ENCODE measurements at places on chromosomes 12 and 14.

DNA sequence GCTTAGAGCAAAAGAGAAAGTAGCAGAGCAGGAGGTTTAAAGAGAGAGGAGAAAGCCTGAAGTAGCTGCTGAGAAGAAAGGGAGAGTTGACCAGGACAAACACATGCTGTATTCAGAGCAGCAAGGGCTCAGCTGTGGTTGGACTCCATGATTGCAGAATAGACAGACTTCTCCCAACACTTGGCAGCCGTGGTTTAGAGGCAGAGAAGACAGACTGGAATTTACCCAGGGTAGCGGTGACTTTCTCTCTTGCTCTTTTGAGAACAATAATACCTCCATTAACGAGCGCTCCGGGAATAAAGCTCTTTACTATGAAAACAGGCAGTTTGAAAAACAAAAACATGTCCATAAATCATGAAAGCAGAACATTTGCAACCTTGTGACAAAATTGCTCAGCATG, 21.4 kb upstream of the IGF1 start:
- DNase-seq: no peak

- DNase-seq: no peak
Observed at GRCh38 chr12:93186131-93186530, 191.6 kb upstream of the NUDT4 start.

DNA sequence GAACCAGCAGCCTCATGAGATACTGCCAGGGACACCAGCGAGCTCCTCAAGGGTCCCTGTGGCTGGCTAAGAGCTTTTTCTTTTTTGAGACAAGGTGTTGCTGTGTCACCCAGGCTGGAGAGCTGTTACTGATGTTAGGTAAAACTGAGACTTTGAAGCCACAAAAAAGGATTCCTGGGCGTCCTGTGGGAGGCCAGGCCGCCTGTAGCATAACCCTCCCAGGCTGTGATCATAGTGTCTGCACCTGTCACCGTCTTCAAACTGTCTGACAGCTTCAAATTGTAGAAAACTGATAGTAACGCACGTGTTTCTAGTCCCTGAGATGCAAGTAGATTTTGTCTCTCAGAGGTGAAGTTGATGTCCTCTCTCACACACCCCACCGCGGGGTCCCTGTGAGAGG, 4.1 kb downstream of the ZFYVE21 start:
- DNase-seq: no peak

DNA sequence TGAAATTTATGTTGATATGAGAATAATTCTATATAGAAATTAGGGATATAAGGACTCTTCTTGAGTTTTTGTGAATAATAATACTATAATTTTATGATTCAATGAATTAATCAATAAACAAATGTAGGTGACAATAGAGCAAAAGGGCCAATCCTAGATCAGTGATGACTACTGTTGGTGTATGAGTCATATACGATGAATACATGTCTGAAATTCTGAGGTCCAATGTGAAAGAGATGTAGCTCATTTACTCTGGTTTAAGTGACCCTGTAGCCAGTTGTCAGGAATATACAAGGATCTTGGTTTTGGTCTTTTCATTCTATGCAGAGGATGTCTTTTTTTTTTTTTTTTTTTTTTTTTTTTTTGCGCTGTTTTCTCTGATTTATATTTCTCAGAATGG, 72.1 kb upstream of the RTL1 start:
- DNase-seq: no peak

- DNase-seq: no peak
Observed at GRCh38 chr14:54760866-54761575, 141.6 kb downstream of the GCH1 start.

GRCh38 chr12:94650143-94651056, at the start of gene TMCC3:
TSS of gene TMCC3 (minus strand) at chr12:94650557. CDS start at chr12:94650430, 127 bp downstream.
- no peak for DNase-seq

DNA sequence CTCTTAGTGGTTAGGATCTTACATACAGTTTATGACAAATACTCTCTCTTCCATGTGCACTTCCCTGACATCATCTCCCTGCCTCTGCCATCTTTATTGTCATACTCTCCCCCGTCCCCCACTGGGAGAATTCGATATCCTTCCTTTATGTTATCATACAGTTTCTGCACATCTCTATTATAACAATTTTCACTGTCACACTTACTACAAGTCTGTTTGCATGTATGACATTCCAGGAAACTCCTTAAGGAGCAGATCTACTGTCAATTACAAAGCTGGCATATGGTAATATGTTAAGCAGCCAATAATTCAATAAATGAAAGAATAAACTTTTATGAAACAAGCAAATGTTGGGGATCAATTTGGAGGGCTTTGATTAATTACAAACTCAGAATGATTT, 91.1 kb downstream of the KCNH5 start:
- no peak for DNase-seq

DNA sequence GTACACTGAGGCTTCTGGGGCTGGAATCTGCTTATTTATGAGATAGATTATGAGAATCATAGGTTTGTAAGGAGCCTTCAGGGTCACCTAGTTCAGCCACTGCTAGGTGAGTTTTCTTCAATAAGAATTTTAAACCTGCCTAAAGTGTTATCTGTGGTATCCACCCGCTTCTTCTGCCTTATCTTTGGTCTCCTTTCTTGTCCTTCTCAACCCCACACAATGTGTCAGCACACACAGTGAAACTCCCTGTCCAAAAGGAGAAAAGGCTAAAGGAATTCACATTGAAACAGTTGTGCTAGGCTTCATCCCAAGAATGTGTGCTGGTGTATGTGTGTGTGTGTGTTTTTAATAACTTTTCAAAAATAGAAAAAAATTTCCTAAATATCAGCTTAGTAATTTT, 259.3 kb upstream of the BTG1 start:
- no peak for DNase-seq

GRCh38 chr12:132397934-132398385, 68.6 kb upstream of the GALNT9 start:
- no peak for DNase-seq

- no peak for DNase-seq
Observed at GRCh38 chr14:100313464-100314230, 7.4 kb upstream of the SLC25A29 start.

GRCh38 chr14:106879241-106879640, 1352.9 kb downstream of the TMEM121 start:
- peak; percentile 42 for DNase-seq

- DNase-seq: no peak
Observed at GRCh38 chr14:73246387-73247150, 9.3 kb downstream of the PAPLN start.

DNA sequence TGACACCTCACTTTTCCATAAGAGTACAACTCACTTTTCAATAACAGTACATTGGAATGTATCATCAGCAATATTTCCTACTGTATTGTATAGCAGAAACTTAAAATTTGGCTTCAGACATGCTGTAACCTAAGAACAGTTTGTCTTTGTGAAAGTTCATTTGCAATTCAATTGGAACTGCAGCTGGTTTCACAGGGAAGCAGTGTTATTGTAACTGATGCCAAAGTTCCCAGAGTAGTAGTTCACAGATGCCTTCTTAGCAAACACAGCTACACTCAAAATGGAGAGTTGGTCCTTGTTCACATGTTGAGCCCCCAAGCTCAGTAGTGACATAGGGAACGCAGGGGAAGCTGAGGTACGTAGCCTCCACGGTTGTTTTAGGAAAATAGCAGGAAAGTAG, 23.3 kb downstream of the PPP1R36 start:
- no peak for DNase-seq

DNA sequence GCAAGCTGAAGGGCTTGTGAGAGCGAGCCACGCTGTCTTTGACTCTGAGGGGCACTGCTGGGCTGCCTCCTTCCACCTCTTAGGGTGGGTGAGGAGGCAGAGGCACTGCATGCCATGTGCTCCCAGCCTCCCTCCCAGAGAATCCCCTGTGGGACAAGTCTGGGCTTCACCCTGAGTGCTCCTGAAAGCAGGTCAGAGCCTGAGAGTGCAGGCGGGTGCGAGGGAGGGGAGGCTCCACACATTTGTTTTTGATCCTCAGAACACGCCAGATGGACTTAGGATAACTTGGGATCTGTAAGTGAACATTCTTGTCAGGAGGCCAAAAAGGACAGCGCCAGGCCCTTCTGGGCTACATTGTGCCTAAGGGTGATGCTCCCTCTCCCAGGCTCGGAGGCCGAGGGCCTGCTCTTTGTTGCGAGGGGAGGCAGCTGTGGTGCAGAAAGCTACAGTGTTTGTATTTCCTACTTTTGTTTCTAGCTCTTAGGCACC, 155.4 kb downstream of the TMX1 start:
- no peak for DNase-seq

- DNase-seq: no peak
Observed at GRCh38 chr12:107447336-107447735, 238.3 kb upstream of the PWP1 start.

DNA sequence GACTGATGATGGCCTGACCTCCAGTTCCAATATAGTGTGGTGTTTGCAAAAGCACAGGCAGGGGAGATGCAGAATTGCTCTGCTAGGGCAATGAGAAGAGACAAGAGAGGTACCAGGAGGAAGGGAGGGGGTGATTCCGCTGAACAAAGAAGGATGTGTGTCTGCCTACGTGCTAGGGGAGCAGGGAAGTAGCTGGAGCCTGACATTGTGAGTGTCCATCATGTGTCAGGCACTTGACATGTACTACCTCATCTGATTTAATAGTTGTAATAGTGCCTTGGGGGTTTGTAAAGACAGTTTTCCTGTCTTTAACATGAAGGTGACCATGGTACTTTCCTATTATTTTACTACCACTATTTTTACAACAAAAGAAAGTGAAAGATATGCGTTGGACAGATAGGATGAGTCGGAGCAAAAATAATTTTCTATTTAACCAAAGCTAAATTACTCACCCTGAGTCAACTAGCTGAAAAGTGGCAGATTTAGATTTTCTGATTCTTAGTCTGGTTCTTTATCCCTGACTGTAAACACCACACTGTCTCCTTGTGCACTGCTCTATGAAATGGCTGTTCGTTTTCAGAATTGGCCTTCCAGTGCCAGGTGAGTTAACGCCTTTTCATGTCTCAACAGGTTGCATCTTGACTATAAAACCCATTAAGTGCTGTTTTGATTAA, 33.7 kb upstream of the TEAD4 start:
- no peak for DNase-seq

DNA sequence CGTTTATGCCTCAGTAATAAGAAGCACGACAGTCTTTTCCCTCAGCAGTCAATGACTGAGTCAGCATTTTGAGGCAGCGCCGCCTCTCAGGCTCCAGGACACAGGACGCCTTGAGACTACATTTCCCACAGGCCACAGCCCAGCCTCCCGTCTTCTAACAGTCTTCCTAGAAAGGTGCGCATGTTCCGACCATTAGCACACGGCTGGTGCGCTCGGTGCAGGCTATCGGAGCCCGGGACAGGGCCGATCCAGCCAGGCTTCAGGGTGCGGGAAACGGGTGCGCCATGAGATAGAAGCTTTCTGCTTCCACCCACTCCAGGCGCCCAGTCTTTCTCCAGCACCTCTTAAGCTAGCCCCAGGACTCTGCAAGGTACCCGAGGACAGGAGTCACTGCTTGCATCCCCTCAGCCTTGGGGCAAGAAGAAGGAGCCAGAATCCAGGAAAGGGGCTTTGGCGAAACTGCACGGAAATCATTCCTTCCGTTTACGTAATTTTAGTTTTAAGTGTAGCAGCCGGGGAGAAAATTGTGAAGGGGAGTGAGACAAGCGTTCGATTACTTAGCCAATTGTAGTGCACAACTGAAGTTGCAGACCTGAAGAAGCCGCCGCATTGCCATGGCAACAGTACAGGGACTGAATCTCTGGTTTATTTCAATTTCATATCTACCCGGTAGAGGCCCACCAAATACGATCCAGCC, 54.0 kb downstream of the ZNF641 start:
- DNase-seq: peak; percentile 27

DNA sequence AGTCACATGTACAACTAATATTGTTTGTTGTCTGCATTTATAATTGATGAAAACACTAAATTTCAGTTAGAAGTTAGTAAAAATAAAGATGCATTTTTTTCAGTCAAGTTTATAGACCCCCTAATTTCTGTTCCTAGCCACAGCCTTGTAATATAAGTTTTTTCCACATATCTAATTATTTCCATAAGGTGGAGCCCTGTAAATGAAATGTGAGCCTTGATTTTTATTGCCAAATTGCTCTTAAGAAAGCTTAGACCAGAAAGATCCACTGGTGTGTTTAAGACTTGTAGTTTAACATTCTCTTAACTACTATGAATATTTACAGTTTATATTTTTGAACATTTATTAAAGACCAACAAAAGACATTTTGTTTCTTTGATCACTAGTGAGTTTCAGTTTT, 322.1 kb upstream of the RGS6 start:
- DNase-seq: no peak

- DNase-seq: no peak
Observed at GRCh38 chr14:40368314-40368713, 936.1 kb upstream of the FBXO33 start.

- no peak for DNase-seq
Observed at GRCh38 chr12:116026768-116027550, 250.5 kb downstream of the MED13L start.

DNA sequence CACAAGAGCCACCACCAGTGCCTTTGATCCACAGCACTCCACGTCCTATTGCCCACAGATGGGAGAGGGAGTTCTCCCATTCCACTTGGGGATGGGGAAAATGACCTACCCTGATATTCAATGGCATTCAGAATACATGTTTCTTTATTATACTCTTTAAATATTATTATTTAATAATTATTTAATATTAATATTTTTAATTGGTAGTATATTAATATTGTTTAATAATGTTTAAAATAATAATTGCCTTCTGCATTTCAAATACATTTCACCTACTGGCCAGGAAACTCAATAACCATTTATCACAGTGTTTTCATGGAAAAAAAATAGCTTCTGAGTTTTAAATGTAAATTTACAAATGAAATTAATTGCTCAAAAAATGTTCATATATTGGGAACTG, 127.4 kb upstream of the G2E3 start:
- no peak for DNase-seq

DNA sequence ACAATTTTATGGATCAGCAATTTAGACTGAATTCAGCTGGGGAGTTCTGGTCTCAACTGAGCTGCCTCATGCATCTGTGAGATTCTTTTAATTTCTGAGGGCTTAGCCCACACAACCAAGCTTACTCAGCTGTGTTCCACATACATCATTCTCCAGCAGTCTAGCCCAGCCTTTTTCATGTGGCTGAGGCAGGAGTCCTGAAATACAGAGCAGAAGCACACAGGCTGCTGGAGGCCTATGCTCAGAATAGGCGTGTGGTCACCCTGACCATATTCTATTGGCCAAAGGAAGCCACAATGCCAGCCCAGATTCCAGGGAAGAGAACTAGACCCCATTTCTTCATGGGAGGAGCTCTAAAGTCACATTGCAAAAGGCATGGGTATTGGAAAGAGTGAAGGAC, 72.3 kb upstream of the DHRS4 start:
- DNase-seq: no peak

DNA sequence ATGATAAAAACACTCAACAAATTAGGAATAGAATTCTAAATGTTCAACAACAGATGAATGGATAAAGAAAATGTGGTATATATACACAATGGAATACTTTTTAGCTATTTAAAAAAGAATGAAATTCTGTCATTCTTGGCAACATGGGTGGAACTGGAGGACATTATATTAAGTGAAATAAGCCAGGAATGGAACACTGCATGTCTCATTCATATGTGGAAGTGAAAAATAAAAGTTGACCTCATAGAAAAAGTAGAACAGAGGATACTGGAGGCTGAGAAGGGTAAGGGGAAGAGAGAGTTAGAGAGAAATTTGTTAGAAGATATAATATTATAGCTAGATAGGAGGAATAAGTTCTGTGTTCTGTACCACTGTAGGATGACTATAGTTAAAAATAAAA, 35.8 kb upstream of the ZFP36L1 start:
- no peak for DNase-seq

All from stimulated activated CD8-positive, alpha-beta memory T cell treated with anti-CD3 and anti-CD28 coated beads, Interleukin-4, amount 100 ng/mL, for 24 hours (primary cell).